AG04449 (cell line): ENCODE measurements at places on chromosomes 1 and 21.

DNA sequence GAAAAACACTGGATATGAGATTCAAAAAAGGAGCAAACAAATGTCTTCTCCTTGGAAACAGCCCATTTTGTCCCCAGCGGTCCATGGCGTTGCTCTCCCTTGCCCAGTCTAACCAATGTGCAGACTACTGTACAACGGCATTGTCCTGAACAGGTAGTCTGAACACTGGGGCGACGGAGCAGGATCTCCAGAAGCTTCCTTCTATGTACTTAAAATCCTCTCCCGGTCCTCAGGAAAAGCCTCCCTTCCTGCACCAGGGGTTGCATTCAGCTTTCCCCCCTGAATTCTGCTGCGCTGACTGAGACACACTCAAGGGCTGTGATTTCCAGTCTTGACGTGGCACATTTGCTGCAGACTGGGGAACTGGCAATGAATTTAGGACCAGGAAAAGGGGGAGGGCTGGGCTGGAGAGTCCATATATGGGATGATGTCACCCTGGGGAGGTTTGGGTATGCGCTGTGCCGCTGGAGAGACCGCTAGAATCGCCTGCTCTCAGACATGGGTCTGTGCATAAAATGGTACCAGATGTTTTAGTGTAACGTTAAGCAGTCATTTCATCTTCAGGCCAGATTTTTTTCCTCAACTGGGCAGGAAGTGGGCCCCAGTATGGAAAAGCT, 275.9 kb upstream of the C1orf105 start:
- peak; percentile 97 for DNase-seq

- DNase-seq = no peak
Measured at GRCh38 chr1:231065510-231066241, 25.6 kb upstream of the FAM89A start.

DNA sequence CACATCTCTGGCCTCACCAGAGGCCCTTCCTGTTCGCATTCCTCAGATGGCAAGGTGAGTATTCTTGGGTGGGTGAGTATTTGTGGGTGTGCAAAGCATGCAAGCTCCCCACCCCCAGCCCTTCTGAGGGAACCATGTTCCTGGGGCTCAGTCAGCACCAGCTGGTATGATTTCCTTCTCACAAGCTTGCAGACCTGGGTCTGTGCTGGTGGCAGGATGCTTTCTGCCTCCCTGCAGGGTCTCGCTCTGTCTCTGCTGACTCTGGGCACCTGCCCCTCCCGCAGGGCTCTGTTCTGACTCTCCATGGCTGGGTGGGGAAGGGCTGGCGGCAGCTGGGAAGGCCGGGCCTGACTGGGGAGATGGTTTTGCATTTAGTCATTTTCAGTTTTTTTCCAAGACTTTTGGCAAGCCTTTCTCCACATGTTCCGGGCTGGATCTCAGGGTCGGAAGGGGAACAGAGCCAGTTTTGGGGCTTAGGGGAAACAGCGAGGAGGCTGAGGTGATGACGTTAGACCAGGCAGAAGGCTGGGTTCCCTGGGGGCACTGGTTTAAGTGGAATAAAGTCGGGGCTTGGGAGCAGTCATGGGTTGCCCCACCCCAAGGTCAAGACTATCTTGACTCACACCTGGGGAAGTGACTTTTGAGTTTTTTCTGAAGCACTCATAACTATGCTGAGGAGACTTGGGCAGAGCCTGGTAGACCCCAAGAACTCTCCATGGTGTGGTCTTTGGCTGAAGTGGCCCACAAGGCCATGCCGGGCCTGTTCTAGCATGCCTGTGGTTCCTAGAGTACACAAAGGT, 6.2 kb downstream of the RASSF5 start:
- DNase-seq = no peak

- DNase-seq = no peak
Measured at GRCh38 chr1:79004916-79005315, 1.6 kb downstream of the ADGRL4 start.

DNA sequence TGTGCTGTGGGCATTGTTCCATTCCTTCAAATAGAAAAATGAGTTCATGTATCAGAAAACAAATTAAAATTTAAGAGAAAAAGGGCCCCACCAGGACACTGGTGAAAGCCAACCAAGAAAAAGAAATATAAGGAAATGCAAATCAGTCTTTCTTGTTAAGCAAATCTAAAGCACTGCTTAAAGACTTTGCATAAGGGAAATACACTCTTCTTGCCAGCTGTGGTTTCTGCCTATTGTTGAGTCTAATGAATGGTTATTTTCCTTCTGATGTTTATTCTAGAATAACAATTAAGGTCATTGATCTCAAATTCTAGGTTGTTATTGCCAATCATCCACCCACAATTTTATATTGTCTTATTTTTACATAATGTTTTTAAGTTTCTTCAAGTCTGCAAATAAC, 158.6 kb upstream of the SNX7 start:
- no peak for DNase-seq

DNA sequence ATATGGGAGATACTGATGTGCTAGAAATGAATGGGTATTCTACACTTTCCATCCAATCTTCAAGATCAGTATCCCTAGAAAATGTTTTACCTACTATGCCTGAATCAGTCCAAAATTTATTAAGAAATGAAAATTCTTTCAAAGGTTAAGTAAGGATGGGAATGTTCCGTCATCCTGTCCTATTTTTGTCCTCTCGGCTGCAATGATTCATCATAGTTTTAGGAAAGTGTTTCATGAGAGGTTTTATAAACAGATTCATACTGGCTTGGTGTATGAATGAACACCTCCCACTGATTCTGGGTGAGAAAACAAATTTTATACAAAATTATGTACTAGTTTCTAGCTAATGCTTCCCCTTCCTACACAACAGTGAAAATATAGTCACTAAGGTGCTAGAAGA, 504.6 kb upstream of the NR5A2 start:
- no peak for DNase-seq

- no peak for DNase-seq
Measured at GRCh38 chr1:218164111-218164929, 120.8 kb upstream of the RRP15 start.

- no peak for DNase-seq
Measured at GRCh38 chr1:236489710-236490377, 33.9 kb upstream of the LGALS8 start.

DNA sequence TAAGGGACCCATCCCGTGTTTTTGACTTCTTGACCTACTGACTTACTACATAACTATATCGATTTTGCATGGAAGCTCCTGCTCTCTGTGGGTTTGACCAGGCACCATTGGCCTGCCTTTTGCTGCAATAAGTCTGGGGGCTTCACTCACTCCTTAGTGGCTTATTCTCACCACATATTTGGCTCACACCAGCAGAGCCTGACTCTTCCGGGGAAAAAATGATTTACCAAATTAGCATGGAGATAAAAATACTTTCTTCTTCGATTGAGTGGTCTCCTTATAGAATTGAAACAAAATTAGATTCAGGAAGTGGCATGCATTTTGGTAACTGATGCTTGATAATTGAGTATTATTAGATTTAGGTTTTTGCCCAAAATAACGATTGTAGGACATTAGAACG, 129.7 kb downstream of the RUNX1 start:
- no peak for DNase-seq

GRCh38 chr21:33811167-33812010, 104.2 kb downstream of the ATP5PO start:
- DNase-seq = no peak

DNA sequence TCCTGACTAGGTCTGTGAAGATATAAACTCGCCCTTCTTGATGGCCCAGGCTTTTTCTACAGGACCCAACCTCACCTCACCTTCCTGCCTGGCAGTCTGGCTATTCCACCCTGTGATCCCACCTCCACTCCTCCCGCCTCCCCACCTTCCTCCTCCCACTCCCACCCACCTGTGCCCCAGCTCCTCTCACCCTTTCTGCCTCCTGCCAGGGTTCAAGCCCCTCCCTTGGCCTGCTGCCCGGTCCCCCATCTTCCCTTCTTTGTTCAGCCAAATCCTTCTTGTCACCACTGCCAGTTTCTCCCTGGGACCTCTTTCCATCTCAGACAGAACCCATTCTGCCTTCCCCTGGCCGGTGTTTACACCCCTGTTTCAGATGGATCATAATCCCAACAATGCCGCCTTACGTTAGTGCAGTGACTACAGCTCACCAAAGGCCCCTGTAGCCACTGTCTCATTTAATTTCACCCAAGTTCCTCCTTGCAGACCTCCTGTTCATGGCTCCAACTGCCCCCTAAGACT, 127.5 kb upstream of the EDN2 start:
- no peak for DNase-seq

DNA sequence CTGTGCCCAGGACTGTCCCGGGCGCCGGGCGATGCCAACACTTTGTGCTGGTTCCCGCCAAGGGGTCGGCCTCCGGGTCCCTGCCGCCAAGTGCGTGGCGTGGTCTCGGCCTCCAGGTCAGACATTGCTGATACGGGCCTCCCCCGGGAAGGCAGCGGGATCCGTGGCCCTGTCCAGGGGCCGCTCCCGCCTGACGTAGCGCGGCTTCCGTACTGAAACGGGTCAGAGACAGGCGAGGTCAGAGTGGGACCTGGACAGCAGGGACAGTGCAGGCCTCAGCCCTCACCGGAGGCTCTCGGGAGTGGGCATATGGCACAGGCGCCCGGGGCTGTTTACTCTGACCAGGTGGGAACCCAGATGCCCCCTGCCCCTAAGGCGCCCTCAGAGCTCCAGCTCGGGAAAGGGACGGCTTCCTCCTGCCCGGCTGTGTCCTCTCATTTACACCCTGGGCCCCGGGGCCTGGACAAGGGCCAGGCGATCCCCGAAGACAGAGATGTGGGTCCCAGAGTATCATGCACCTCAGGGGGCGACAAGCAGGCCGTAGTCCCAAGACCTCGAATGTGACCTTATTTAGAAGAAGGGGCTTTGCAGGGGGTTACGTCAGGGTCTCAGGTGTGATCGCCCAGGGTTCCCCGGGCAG, 8.8 kb upstream of the RNF223 start:
- no peak for DNase-seq

- no peak for DNase-seq
Measured at GRCh38 chr21:40967771-40968170, 120.8 kb upstream of the DSCAM start.

GRCh38 chr1:81848880-81849682, 48.3 kb downstream of the ADGRL2 start:
- no peak for DNase-seq
